ENCODE measurements at places on chromosomes 6 and 20. TPM values are rescaled to one million over a fixed set of nuclear protein-coding genes. Genes with fewer than 3 reads are reported as not detected.

DNA sequence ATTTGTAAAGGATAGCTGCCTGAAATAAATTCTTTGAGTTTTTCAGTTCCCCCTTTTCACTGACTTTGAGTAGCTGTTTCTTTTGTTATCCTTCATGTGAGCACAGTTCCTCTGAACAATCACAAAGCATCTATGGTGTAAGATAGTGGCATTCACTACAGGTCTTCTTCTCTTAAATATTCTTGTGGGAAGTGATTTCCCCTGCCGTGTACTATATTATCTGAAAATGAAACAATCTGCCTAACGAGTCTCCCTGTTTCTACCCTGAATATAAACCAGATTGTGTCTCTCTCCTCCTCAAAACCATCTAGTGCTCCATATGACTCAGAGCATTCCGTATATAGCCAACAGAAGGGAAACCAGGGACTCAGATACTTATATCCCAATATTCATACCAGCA, 380.1 kb upstream of the SOX4 start:
- DNase-seq, result no peak

DNA sequence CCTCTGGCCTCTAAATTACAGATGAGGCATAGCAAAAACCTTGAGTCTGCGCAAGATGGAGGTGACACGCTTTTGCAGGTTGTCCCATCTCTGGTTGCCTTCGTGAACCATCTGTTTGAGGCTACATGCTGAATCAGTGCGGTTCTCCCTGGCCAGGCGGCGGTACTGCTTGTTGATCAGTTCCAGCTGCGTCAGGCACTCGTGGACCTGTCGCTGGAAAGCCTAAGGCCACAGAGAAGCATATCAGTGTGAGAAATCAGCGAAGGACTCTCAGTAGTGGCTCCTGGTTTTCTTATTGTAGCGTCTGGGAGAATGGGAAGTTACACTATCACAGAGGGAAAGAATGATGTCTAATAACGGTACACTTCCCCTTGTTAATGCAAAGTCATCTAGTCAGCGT, 344.4 kb downstream of the ESR1 start:
- no peak for DNase-seq

- DNase-seq, result peak; percentile 62
Measured at GRCh38 chr6:123415844-123416468, 220.8 kb downstream of the TRDN start.

GRCh38 chr6:14545496-14545895, 427.9 kb downstream of the CD83 start:
- DNase-seq, result no peak

GRCh38 chr20:856361-856775, 22.9 kb downstream of the FAM110A start:
- peak; percentile 82 for DNase-seq

DNA sequence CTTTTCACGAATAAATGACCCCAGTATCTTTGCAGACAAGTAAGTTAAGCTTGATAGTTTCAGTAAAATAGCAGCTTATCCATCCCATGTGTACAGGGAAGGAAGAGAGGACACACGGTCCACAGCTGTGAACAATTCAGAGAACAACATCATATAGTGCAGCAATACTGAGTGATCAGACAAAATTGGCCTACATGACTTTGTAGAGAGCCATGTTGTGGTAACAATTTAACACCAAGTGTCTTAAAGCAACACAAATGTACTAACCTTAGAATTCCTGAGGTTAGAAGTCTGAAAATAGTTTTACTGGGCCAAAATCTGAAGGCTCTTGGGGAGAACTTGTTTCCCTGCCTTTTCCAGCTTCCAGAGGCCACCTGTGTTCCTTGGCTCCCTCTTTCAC, 12.5 kb downstream of the FAM184A start:
- no peak for DNase-seq

DNA sequence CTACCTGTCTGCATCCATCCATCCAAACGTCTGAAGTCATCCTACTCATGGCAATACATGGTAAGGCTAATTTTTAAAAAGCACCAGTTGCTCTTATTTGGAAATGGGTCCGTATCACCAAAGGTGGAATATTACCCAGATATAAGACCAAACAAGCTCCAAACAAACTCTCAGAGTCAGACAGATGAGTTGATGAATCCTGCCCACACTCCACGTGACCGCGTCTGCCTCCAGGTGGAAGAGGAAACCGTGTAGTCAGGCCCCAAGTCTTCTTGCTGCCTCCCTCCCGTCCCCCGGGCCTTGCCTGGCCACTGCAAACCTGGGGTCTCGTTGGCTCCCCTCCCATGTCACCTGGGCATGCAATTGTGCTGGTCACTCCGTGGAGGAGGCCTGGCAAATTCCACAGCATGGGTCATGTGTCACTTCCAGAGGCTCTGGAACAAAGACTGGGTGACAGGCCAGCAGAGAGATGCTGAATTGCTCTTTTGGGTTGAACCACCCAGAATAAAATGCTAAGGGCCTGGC, 31.8 kb downstream of the CTCFL start:
- DNase-seq, result no peak

- no peak for DNase-seq
Measured at GRCh38 chr6:148296771-148297170, 45.9 kb upstream of the SASH1 start.

DNA sequence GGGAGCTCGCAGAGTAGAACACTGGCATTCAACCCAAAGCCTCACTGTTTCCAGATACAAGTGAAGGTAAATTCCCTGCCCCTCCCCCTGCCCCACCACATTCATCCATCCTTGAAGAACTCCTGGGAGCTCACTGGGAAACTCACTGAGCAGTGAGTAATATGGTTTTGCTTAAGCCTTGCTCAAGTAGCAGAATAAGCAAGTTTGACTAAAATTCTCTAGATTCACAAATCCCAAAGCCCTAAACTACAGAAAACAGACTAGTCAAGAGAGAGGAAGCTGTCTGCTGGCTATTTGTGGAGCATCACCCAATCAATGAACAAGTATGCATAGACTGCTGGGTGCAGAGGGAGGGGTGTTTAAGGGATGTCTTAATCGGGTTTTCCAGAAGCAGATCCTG, 82.1 kb downstream of the UNC5CL start:
- no peak for DNase-seq

DNA sequence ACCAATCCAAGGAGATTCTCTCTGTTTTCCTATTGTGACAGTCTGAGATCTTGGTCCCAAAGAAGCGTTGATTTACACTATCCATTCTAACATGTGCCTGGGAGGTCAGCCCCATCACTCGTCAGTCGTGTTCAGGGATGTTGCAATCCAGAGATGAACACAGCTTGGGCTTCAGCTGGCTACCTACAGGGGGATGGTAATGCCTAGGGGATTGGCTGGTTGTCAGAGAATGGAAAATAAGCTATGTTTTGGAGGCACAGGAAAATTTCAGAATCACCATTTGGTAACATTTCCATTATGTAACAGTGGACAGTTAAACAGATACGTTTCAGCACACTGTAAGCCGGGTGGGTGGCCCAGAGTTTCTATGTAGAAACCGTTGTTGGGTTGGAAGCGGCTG, 147.1 kb upstream of the RALGAPA2 start:
- DNase-seq, result no peak

DNA sequence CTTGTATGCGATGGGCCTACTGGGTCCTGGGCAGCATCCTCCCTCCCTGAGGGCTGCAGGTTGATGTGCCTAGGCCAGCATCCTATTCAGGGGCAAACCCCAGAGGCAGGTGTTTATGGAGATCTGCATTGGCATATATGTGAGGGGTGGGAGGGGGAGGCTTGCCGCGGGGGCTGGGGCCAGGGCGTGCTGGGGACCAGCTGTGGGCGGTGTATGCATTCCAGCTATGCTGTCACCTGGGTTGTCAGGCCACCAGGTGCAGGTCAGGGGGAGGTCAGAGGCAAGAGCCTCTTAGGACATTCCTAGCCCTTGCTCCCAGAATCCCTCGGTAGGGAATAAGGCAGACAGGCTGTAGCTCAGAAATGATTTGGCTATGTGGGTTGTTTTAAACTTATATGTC, 11.9 kb downstream of the FOXA2 start:
- DNase-seq, result no peak

GRCh38 chr6:129497481-129498441, 212.2 kb downstream of the ARHGAP18 start:
- DNase-seq, result no peak

GRCh38 chr6:43211955-43212354, 17.3 kb downstream of the DNPH1 start:
- DNase-seq, result no peak

GRCh38 chr20:25020901-25021301, 28.4 kb upstream of the APMAP start:
- no peak for DNase-seq

GRCh38 chr6:138594758-138595140, 95.5 kb upstream of the NHSL1 start:
- DNase-seq, result no peak

DNA sequence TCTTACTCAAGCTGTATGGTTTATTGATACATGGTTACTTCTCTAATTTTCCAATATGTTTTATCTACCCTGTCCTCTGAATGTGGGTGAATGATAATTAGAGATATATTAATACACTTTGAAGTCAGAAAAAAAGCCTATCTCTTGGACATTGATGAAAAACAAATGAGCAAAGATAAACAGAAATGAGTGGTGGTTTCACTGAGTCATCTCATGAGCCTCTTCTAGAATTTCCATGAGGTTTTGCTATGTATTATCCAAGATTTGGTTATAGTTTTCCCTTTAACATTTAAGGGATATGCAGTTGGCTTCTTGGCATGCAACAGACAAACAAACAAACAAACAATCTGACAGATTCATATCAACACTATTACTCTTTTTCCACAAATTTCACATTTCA, 586.8 kb downstream of the RFPL4B start:
- DNase-seq, result no peak

OR11A1 gene
- not detected for polyA plus RNA-seq

TRIM40 gene
- polyA plus RNA-seq, result 0.05 TPM

PGC gene
- polyA plus RNA-seq, result not detected

NELFE gene
- 72.4 TPM for polyA plus RNA-seq
